GM18507 (cell line): ENCODE measurements at places on chromosomes 2 and 18.

GRCh38 chr2:11631462-11631861 is 38.5 kb downstream of the NTSR2 start:
- no peak for DNase-seq

- no peak for DNase-seq
Observed at GRCh38 chr18:63007231-63007630, 291.9 kb downstream of the PHLPP1 start.

- DNase-seq: no peak
Observed at GRCh38 chr2:55045780-55046179, 4.5 kb downstream of the RTN4 start.

DNA sequence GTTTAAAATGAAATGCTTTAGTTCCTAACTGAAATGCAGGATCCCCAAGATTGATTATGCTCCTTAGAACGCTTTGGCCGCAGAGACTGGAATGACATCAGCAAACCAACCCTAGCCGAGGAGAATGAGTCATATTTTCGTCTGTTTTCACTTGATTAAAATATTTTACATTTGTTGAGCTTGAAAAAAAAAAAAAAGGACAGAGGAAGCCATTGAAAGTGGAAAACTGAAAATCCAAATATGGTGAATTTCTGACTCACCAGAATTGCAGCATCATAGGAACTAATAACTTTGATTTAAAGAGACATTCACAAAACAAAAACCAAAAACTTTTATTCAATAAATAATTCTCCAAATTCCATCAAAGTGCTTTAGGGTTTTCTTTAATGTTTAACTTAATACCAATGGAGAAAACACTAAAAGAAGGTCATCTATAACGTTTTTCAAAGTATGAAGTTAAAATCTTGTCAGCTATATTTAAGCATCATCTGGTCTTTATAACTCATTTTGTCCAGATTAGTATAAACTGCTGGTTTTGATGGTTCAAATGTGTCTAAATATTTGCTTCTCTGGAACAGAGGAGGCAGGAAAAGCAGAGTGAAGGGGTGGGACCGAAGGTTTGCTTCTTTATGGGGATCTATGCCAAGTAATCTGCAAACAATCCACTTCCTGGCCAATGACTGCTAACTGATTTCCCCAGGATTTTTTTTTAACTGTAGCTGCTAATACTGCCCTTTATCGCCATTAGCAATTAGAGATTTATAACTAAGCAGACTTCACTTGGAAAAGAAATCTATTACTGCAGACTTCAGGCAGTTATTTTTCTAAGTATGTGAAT is 30.9 kb upstream of the COL5A2 start:
- no peak for DNase-seq

DNA sequence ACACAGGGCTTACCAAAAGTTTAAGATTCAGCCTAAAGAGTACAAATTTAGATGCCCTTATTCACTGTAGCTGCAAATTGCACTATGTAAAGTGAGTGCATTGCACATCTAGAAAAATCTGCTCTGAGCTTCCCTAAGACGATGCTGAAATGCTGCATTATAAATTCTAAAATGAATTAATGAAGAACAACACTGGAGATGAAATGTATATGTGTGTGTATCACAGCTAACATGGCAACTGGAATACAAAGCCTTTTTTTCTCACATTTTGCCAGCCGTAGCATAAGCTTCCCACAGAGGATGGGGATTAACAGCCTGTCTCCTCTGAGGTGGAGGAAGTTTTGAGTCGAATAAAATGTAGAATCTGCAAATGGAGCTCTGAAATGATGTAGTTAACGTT is 338.3 kb upstream of the ZEB2 start:
- no peak for DNase-seq

GRCh38 chr18:53747663-53748160 is 476.8 kb downstream of the MBD2 start:
- DNase-seq: no peak

- DNase-seq: no peak
Observed at GRCh38 chr2:1656326-1656960, 87.9 kb downstream of the PXDN start.

- no peak for DNase-seq
Observed at GRCh38 chr2:169716938-169717690, 16.5 kb upstream of the KLHL23 start.

- no peak for DNase-seq
Observed at GRCh38 chr2:141899740-141900139, 231.1 kb downstream of the LRP1B start.

DNA sequence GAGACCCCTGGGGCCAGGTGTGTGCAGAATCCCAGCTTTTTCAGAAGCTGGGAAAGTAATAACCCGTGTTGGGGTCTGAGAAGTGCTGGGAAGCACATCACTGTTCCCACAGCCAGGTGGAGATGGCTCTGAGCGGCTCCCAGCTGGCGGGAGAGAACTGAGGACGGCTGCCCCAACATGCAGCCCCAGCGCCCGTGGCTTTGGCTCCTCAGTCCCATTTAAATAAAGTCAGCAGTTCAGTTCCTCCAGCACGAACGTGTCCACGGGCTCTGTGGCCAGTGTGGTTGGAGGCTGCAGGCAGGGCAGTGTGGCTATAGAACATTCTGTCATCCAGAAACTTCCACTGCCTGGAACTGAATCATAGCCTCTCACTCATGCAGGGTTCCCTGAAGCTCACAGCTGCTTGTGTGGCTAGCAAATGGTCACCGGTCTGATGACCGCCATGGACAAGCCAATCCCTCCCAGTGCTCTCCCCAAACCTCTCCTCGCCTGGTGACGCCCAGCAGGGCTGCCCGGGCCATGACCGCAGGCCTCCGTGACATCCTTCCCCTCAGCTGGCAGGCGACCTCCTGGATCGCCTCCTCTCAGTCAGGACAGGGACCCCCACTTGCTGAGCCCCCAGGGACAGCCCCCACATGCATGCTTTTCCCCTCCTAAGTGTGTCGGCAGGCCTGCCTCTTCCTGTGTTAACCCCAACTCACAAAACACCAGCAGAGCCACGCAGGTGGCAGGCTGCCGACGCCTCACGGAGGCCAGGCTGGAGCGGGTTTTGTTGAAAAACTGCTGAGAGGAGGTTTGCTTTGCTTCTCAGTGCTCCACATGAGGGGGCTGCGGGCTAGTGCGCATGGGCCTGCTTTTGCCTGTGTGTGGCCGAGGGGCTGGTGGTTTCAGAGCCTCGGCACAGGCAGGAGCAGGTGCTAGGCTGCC is 1.3 kb downstream of the RTP5 start:
- DNase-seq: no peak

GRCh38 chr2:228344531-228344930 is 163.0 kb upstream of the SPHKAP start:
- DNase-seq: no peak

DNA sequence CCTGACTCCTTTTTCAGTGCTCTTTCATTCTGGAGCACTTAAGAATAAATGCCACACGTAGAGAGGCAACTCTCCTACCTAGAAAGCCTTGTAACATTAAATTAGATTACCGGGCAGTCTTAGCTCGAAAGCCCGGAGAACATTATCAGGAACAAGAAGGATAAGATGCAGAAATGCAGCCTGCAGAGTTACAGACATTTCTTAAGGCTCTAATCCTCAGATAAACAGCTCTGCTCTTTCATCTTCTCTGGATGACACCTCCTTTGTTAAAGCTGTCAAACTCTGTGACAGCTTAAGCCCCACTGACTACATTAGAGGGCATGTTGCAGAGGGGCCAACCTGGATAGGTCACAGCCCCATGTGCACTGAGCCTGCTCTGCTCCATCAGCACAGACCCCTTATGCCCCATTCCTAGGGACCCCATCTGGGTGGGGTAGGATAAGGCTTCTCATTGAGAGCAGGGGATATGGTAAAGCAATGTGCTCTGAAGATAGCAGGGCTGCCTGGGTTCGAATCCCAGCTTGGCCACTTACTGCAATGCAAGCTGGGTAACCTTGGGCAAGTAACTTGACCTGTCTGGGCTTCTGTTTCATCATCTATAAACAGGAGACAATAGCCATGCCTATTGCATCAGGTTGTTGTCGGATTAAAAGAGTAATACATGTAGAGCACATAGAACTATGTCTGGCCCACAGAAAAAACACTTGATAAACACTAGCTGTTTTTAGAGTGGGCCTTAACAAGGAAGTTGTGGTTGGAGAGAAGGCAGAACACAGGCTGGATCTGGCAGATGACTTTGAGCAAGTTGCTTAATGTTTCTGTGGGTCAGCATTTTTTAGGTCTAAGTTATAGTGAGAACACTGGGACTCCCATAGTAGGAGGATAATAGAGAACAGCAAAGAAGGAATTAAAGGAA is 111.4 kb downstream of the THNSL2 start:
- DNase-seq: no peak

DNA sequence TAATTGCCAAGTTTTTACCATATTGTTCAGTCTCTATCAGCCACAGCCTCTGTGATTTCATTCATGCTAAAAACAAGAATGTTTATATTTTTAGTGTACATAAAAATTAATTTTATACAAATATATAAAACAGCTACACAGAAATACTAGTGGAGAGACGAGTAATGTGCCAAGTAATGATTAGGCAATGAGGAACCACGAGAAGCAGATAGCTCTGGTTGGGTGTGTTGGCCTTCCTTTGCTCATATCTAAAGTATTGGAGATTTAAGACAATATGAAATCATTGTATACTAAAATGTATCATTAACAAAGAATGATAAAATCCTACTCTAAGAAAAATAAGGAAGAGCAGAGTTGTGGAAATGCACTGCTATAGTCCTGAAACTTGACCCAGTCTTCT is 326.7 kb downstream of the AGAP1 start:
- DNase-seq: no peak

GRCh38 chr2:101625387-101625786 is 72.1 kb upstream of the MAP4K4 start:
- DNase-seq: no peak

DNA sequence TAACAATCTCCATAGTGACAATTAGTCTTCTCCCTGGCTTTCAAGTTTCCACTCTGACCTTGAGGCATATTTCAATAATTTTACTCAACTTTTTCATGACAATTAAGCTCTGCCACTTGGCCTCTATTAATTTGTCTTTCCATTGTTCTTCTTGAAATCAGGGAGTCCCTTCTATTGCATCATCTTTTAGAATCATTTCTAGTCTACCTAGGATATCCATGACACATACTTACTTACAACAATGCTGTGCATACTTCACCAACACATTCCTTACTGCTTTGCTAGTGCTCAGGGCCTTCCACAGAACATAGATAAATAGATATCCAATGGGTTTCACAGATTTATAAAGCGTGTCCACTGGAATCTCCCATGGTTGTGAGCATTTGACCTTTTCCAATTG is 331.5 kb upstream of the LRP1B start:
- DNase-seq: no peak

- DNase-seq: no peak
Observed at GRCh38 chr2:117555965-117556364, 258.5 kb upstream of the DDX18 start.

DNA sequence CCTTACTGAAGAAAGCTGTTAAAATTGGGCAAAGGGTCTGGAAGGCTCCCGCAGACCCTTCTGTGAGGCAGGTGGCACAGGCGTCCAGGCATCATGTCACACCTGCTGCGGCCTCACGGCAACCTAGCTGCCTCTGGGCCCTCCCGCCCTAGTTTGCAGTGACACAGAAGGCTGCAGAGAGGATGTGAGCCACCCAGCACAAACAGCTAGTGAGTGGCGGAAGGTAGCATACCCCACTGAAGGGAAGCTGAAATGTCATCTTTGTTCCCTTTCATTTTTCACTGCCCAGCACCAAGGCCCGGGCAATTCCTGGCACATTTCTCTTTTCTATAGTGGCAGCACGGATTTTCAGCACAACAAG is 53.8 kb downstream of the TRAPPC12 start:
- DNase-seq: no peak

- DNase-seq: no peak
Observed at GRCh38 chr18:78983512-78983911, 3.9 kb downstream of the SALL3 start.

GRCh38 chr2:73134471-73134870 is 21.7 kb upstream of the RAB11FIP5 start:
- no peak for DNase-seq

DNA sequence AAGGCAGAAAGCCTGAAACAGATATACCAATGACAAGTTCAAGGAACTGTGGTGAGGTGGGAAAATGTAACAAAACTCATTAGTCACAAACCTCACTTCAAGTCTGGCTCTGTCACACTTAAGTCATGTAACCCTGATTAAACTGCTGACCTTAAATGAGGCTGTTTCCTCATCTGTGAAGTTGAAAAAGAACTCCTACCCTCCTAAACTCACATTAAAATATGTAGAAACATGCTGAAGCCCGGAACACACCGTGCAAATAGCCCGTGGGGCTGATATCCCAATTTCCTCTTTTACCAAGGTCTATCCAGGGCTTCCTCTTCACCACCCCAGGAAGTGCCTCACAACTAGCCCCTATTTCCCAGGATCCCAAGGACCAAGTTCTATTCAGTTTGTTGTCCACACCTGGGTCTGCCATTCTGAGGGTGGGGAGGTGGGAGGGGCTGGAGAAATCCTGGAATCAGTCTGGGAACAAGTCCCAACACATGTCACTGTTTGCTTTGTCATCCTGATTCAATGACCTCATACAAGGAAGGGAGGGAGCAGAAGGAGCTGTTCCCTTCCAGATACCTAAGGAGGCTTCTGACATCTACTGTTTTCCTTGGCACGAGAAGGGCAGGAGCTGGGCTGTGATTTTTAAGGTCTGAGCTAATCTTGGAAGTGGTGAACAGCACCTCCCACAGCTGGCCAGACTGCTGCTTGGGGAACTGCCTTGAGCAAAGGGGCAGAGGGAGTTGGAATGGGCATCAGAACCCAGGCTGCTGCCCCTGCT is 42.3 kb downstream of the SLC4A1AP start:
- DNase-seq: no peak

DNA sequence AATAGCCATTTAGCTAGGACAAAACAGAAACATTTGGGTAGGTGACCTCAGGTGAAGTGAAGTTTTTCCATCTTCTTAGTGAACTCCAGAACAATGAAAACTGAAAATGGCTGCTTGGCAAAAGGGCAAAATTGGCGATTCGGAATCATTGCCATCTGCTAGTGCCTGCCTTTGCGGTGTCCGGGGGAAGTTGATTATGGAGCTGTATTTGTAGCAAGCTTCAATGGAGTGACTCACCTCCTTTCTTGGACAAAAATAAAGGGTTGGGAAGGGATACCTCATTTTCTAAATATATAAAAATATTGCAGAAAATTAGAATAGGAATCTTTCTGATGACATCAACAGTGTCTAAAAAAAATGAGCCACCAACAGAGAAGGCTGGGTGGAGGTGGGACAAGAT is 460.5 kb downstream of the TGIF1 start:
- DNase-seq: no peak

- no peak for DNase-seq
Observed at GRCh38 chr2:183001948-183002347, 36.3 kb downstream of the NCKAP1 start.
